ENCODE measurements at places on chromosomes 11 and 22.

GRCh38 chr11:19811380-19811779, 98.7 kb downstream of the NAV2 start:
- no peak for DNase-seq

DNA sequence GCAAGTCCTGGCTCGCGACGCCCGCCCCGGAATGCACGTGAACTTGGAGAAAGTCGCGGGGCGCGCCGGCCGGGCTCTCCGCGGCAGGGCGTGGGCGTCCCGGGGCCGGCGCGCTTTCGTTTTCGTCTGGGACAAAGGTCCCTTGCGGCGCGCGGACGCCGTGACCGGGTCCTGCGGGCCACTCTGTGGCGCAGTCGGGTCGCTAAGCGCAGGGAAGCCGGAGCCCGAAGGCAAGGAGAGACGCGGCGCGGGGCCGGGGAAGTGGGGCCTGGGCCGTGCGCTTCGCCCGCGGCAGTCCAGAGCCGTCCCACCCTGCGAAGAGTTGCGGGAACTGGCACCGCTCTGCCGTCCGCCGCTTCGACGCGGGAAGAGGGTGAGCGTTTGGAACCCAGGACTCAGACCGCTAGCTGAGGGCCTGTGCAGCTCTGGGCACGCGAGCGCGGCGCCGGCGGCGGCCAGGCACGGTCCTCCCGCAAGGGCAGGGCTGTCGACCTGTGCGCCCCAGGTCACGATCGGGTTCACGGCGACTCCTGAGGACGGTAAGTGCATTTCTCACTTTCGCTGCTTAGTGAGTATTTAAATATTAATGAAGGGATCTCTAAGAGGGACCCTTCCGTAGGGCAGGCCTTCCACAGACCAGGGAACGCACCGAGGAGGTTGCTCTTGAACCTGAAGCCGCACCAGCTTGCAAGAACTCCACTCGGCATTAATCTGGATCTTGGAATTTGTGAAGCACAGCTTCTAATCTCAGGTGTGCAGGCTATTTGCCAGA, 78.0 kb upstream of the PPARA start:
- peak; percentile 58 for DNase-seq

DNA sequence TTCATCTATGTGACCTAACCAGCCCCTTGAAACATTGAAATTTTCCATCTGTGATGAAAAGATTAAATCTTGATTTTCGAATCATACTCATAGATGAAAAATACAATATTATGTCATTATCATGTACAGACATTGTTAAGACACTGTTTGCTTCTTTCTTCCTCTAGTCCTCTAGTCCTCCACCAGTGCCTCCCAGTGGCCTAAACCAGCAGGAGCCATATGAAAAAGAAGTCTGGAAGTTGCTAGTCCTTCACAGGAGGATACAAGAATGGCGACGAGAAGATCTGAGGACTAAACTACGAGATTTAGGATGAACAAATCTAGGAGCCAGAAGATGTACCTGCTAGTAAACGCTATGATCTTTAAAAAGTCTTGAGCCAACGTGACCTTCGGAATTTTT, 134.1 kb downstream of the SLC17A6 start:
- DNase-seq, result no peak

GRCh38 chr22:30436196-30436595, 10.6 kb downstream of the MTFP1 start:
- no peak for DNase-seq

- no peak for DNase-seq
These were observed 9.5 kb downstream of the PPARA start for GRCh38 chr22:46159777-46160176.

- no peak for DNase-seq
These were observed 62.5 kb upstream of the SUSD2 start for GRCh38 chr22:24118689-24119384.

GRCh38 chr11:123233280-123233974, 38.4 kb upstream of the CLMP start:
- DNase-seq, result no peak

GRCh38 chr11:18463439-18463838, 7.8 kb downstream of the LDHAL6A start:
- DNase-seq, result no peak

DNA sequence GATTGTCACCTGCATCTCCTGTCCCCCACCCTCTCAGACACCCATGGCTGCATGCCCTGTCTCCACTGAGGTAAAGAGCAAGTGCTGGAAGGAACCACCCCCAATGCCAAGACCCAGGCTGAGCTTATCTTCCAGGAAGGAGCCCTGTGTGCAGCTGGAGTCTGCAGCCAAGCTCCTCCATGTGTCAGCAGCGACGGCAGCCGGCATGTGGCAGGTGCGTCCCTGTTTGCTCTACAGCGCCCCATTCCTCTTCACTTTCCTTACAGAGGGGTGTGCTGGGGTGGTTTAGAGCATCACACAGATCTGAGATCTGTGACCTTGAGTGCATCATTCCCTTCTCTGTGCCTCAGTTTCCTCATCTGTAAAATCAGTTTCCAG, 7.7 kb upstream of the MN1 start:
- DNase-seq, result no peak

DNA sequence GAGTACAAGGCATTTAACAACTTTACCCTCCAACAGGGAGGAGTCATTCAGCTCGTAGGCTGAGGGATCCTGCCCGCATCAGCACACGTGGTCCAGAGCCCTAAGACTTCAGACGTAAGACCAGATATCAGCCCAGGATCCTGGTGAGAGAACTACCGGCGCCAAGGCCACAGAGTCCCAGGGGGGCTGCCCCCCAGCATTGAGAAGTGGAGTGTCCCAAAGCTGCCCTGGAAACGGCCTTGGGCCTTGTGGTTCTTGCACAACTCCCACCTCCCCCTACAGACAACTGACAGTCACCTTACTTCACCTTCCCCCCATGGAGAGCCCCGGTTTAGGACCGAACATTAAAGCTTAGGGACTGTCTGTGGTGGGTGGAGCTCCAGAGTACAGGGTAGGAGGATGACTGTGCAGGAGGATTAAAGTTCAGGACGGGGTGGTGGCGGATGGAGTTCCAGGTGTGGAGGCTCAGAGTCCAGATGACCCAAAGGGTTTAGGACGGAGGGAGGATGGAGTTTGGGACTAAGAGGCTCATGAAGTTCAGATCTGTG, 1.0 kb downstream of the C11orf91 start:
- DNase-seq, result no peak

DNA sequence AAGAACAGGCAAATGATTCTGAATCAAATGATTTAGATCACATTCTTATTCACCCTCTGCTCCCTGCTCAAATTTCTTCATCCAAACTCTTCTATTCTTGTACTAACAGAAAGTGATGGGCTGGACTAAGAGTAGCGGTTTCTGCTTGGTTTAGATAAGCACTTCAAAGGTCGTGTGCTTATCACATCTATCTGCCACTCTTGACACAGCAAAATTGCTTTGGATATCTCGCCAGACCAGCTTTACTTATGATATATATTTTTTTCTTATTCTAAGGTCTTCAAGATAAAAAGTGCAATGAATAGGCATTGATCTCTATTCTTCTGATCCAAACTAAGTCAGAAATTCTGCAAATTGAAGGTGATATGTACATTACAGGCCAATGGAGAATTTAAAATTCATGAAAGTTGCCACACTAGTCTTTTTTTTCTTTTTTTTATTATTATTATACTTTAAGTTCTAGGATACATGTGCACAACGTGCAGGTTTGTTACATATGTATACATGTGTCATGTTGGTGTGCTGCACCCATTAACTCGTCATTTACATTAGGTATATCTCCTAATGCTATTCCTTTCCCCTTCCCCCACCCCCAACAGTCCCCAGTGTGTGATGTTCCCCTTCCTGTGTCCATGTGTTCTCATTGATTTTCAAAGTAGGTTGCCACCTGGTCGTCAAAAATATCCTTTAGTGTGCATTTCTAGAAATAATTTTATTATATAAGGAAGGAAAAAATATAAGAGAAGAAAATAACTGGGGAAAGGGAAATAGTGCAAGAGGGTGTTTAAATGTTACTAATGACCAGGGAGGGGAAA, 1941.0 kb upstream of the RAG2 start:
- DNase-seq, result no peak

DNA sequence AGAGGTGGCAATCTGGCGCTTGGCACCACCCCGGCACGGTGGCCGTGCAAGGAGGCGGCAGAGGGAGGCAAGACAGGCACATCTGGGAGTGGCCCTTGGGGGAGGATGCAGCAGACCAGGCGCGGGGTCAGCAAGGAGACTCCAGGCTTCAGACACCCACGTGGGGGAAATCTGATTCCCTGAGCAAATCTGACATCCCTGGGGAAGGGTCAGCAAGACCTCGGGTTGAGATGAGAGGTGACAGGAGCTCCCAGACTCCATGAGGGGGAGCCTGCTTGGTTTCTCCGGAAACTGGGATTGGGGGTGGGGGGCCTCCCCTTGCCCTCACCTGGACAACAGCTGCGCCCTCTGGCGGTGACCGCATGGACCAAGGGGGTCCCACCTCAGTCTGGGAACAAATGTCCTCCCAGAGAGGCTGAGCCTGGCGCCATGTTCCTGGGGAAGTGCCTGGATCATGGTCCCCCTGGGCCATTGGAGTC, 4.0 kb upstream of the RCOR2 start:
- DNase-seq, result no peak

DNA sequence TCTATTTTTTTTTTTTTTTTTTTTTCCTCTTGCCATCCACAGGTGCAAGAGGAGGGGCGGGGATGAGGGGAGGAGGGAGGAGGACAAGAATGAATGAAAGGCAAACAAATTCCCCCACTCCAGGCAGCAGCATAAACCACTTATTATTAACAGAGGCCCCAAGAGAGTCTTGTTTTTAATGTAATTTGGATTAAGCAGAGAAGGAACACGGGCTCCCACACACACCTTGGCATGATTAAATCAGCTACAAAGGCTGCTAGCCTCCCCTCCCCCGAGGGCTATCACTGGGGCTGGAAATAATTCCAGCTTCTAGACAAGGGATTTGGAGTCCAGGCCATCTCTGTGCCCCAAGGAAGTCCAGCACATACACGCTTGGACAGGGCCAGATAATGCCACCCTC, 93.4 kb upstream of the DRD2 start:
- no peak for DNase-seq

DNA sequence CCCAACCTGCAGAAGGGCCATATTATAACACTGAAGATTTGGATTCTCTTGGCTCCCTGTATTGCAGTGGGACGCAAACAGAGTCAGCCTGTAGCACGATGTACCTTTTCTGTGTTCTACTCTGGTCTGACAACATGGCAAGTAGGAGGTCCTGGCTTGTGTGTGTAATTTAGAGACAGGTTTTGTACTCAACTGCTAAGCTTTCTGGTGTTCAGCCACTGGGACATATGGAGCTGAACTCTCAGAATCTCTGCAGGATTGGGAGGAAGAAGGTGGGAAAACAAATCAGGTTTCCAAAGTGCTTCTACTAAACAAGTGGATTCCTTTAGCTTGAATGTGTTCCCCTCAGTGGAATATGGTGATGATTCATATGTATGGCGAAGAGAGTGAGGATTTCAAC, 192.5 kb upstream of the MTMR2 start:
- no peak for DNase-seq

All from fibroblast of skin of right quadriceps (primary cell).